ENCODE measurements at places on chromosomes 11 and 22.

- no peak for DNase-seq
These were observed 121.7 kb downstream of the MN1 start for GRCh38 chr22:27679693-27680488.

DNA sequence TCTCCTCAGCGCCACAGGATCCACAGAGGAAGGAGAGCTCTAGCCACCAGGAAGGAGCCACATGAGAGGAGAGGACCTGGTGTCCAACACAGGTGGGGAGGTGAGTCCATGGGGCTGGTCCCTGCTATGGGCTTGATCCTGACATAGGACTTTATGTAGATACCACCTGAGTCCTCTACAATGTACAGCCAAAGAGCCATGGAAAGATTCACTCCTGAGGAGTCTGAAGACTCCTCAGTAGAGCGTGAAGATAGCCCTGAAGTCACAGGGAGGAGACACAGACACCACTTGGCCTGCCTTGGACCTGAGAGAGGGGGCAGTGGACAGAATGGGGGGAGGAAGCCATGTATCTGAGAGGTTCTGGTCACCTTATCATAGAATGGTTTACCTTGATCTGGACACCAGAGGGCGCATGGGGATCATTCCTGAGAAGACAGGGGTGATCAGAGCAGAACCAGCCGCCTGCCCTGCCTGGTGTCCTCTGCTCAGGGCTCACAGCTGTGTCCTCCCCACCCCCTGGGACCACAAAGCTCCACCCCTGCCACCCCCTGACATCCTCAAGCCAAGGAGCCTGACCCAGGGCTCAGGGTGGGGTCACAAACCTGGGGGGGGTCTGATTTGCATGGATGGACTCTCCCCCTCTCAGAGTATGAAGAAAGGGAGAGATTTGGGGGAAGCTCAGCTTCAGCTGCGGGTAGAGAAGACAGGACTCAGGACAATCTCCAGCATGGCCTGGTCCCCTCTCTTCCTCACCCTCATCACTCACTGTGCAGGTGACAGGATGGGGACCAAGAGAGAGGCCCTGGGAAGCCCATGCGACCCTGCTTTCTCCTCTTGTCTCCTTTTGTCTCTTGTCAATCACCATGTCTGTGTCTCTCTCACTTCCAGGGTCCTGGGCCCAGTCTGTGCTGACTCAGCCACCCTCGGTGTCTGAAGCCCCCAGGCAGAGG lies 77.0 kb downstream of the ZNF280B start:
- peak; percentile 80 for DNase-seq

DNA sequence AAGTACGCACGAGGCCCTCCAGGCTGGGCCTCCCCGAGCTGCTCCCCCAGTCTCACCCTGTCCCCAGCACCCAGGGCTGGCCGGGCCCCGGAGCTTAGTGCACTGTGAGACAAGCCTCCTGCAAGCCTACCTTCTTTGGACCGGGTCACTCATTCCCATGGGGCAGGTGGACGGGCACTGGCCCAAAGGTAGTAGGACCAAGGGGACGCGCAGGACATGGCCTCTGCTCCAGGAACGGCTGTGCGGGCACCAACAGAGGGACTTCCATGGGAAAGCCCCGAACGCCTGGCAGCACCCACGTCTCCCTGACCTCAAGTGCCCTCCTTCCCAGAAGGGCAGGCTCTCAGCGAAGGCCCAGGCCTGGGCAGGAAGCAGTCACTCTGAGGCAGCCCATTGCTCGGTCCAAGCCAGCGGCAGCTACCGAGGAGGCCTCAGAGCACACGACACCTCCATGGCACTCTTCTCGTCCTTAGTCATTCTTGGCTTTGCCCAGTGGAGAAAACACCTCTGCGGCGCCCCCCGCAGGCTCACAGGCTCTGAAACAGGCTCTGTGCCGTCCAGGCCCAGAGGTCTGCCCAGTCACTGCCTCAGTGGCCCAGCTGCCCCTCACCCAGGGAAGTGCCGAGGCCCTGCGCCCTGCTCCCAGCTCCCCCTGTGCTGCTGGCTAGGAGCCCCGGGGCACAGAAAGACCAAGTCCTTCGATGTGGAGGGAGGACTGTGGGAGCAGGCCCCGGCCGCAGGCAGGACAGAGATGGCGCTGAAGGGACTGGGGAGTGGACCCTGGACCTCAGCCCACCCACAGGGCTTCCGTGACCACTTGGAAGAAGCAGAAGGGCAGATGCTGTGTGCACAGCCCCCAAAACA lies 3.8 kb downstream of the MOB2 start:
- DNase-seq: peak; percentile 6

GRCh38 chr11:64842851-64843685 lies 1.4 kb downstream of the CDC42BPG start:
- DNase-seq: no peak

GRCh38 chr22:43257549-43257948 lies 70.6 kb upstream of the TTLL12 start:
- no peak for DNase-seq

GRCh38 chr22:25840891-25841290 lies 98.9 kb downstream of the MYO18B start:
- DNase-seq: no peak

DNA sequence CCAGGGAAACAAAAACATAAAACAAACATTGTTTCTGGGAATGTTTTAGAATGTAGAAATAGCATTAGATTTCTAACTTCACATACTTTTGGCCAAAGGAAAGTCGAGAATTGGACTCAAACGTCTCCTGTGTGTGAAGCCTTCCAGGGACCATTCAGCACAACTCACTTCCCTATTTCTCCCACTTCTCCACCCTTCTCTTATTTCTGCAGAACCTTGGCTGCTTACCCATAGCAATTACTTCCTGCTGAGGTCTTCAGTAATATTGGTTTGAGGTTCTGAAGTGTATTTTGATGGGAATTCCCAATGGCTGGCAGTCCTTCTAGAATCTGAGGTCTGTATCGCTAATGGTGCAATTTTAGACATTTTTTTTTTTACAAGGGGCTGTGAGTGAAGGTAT lies 158.3 kb upstream of the SNX19 start:
- DNase-seq: no peak
